T1000 (cell line): ENCODE measurements at places on chromosomes 13 and 19.

- no peak for DNase-seq
Measured at GRCh38 chr19:29488316-29488715, 37.5 kb upstream of the VSTM2B start.

GRCh38 chr13:74443631-74444030 lies 309.4 kb upstream of the KLF12 start:
- peak; percentile 6 for DNase-seq

DNA sequence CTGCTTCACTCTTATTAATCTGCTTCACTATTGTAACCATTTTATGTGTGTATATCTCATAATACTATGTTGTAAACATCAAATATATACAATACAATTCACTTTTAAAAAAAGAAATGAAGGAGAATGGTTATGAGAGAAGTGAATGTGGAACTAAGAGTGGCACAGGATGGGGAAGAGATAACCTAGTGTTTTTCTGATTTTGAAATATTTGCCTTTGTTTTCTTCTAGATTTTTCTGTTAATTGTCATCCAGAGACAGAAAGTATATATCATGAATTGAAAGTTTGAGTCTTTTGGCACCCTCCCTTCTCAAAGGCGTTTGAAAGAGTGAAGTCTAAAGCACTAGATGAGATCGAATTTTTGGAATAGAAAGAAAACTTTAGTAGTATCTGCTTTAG lies 2.8 kb downstream of the DNAJC3 start:
- no peak for DNase-seq

GRCh38 chr13:95620030-95620824 lies 24.3 kb downstream of the DZIP1 start:
- no peak for DNase-seq

DNA sequence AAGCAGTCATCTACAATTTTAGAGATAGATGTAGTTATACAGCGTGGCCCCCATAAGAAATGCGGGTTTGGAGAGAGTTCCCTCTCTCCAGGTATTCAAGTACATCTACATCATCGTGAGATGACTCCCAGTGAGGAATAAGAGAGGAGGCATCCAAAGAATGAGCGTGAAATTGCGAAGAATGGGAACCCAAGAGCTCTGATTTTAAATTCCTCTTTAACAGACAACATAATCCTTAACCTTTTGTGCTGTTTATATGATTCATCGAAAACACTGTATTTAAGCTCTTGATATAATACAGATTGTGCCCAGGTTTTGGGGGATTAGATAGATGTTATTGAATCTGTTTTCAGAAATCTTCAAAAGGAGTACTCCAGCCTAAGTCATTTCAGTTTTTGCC lies 161.5 kb downstream of the COG6 start:
- no peak for DNase-seq

GRCh38 chr13:94858856-94859255 lies 146.5 kb upstream of the SOX21 start:
- DNase-seq: no peak

DNA sequence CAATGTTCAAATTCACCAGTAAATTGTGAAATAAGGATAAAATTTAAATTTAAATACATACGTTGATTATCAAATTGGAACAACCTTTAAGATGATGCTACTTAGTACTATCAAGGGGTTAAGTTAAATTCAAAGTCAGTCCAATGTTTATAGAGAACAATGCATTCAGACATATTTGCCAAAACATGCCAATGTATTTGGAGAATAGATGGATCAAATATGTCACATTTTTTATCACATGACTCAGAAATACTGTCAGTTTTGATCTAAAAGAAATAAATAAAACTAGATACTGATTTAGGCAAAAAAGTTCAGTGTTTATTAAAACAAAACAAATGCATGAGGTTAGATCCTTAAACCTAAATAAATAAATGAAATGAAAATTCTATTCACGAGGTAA lies 281.2 kb downstream of the SLITRK5 start:
- no peak for DNase-seq

DNA sequence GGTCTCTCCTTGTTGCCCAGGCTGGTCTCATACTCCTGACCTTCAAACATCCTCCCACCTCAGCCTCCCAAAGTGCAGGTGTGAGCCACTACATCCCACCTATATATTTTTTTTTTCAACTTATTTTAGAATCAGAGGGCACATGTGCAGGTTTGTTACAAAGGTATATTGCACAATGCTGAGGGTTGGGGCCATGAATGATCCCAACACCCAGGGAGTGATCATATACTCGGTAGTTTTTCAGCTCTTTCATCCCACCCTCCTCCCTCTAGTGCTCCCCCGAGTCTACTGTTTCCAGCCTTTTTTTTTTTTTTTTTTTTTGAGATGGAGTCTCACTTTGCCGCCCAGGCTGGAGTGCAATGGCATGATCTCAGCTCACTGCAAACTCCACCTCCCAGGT lies 38.4 kb upstream of the ADGRE1 start:
- DNase-seq: no peak

GRCh38 chr19:45771311-45771933 lies 2.4 kb upstream of the SIX5 start:
- DNase-seq: no peak

GRCh38 chr19:13172346-13173138 lies 22.3 kb downstream of the IER2 start:
- DNase-seq: peak; percentile 71

DNA sequence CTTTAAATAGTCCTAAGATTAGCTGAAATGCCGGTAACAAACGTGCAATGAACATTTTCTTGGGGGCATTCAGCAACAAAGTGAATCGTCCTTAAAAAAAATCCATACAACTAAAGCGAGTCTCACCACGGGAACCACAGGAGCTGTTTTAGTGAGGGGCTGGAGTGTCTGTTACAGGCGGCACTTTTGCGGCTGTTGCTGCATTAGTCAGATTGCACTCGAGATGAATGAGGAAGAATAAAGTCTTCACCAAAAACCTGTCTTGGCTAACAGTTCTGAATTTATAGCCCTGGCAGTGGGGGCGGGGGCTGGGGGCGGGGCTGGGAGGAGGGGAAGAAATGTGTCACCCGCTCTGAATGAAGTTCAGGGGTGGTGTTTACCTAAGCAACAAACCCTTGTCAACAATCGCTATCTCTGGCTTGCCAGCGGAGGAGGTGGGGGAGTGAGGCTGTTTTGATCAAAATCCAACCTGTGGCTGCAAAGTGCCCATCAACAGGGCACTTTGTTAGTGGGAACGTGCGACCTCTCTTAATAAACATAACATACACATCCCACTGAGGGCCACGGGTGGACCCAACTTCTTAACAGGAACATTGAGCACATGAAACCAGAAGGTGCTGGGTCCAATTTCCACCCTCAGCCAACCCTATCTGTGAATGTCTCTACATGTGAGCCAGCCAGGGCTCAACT lies 44.5 kb downstream of the RFX2 start:
- no peak for DNase-seq

- no peak for DNase-seq
Measured at GRCh38 chr13:60922576-60923231, 492.9 kb downstream of the PCDH20 start.
